ENCODE measurements at places on chromosomes 6 and 20.

- no peak for DNase-seq
Measured at GRCh38 chr6:92050216-92050615, 1369.1 kb downstream of the EPHA7 start.

GRCh38 chr20:45905505-45906079 is 6.4 kb downstream of the PLTP start:
- DNase-seq, result no peak

GRCh38 chr20:8144282-8145245 is 12.5 kb downstream of the PLCB1 start:
- DNase-seq, result no peak

GRCh38 chr20:58719971-58720371 is 27.4 kb downstream of the NPEPL1 start:
- DNase-seq, result no peak

GRCh38 chr6:25150863-25151262 is 128.3 kb upstream of the CARMIL1 start:
- DNase-seq, result no peak

- no peak for DNase-seq
Measured at GRCh38 chr6:32439602-32440214, at the start of gene HLA-DRA. Gene HLA-DRA, plus strand, starts transcription at chr6:32439887. Its CDS starts 64 bp downstream, at chr6:32439951.

DNA sequence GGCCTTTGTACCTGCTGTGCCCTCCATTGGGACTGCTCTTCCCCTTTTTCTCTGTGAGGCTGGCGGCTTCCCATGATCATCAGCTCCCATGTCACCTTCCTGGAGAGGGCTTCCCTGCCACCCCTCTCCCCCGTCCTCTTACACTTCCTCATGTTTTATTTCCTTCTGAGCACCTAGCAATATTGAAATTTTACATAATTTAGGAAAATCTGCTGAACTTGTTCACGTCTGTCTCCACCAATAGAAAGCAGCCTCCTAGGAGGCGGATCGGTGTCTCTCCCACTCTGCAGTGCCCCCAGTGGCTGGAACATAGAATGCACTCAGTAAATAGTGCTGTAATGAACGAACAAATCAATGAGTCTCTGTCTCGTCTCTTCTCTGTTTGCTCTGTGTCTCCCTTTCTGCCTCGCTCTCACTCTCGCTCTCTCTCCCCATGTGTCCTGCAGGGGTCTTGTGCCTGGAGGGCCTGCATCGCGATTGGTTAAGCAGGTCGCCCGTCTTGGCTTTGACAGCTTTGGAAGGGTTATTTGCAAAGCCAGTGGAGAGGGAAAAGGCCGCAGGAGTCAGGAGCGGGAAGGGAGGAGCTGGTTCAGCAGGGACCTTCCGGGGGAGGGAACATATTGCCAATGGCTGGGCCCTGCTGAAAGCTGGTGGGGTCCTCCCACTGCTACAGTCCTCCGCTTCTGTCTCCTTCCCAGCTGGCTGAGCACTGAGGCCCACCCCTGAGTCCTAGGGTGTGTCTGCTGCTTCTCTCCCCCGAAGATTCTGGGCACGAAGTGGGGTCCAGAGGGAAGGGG is 12.1 kb upstream of the OCSTAMP start:
- peak; percentile 74 for DNase-seq

DNA sequence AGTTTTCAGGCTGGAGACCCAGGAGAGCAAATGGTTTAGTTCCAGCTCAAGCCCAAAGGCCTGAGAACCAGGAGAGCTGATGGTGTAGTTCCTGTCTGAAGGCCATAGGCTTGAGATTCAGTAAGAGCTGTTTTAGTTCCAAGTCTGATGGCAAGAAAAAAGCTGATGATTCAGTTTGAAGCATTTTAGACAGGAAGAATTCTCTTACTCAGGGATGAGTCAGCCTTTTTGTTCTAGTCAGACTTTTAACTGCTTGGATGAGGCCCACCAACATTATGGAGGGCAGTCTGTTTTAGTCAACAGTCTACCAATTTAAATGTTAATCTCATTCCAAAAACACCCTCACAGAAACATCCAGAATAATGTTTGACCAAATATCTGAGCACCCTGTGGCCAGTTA is 2.5 kb downstream of the ZSCAN26 start:
- no peak for DNase-seq

- no peak for DNase-seq
Measured at GRCh38 chr6:140830666-140831065, 1302.1 kb upstream of the GJE1 start.

DNA sequence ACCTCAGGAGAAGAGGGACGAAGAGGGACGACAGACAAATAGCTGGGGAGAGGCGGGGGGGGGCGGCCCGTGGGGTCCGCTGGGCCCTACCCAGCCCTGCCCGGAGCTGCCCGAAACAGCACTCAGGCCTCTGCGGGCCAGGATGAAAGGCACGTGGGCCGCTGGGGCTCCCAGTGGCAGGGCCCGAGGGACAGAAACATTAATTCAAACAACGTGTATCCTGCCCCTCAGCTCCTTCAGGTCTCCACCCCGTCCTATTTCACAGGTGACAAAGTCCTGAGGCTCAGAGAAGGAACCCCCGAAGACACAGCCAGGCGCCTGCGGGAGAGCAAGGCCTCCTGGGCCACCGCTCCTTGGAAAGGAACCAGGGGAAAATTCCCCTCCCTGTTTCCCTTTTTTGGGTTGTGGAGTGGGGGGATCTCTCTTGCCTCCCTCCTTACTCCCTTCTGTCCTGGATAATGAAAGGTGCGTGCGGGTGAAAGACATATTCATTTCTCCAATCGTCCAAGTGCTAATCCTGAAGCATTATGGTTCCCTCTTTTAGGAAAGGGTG is 93.3 kb downstream of the RNASET2 start:
- no peak for DNase-seq

- no peak for DNase-seq
Measured at GRCh38 chr20:32877507-32877906, 18.8 kb downstream of the EFCAB8 start.

GRCh38 chr6:8387942-8388437 is 47.4 kb downstream of the SLC35B3 start:
- no peak for DNase-seq

DNA sequence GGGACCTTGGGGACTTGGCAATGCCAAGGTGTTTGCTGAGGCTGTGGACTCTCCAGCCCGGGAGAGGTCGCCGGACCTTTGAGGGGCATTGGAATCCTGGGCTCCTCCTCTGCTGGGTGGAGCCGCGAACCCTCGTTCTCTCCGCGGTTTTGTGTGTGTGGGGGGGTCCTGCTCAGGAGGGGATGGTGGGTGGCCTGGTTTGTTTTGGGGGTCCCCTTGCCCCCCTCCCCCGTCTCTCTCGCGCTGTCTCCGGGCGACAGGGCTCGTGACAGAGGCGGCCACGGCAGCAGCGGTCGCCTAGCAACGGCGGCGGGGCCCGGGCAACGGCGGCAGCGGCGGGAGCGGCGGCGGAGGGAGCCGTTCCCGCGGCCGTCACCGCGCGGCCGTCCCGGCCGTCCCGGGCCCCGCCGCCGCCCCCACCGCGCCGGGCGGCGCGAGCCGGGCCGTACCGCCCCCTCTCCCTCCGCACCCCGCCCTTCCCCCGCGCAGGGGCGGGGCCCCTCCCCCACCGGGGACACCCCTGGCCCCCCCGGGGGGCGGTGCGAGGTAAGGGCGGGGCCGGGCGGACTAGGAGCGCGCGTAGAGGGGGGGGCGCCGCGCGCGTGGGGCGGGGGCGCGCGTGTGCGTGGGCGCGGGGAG is 7.8 kb downstream of the SYNGAP1 start:
- peak; percentile 64 for DNase-seq

DNA sequence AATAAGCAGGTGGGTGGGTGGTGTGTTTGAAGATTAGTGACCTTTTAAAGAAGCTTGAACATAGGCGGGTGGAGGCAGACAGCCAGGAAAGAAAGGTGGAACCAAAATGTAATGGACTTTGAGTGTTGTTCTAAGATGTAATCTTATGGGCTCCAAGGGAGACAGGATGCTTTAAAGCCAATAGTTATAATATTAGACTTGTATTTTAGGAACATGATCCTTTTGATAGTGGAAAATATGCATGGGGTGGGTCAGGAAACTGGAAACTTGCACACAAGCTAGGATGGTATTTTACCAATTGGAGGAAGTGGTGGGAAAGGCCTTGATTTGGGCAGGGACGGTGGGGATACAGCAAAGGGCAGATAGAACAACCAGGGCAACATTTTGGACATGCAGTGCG is 151.8 kb upstream of the PDE7B start:
- DNase-seq, result no peak

Measured in left cardiac atrium (tissue), 4 donors.